Fibroblast of upper back skin (primary cell): ENCODE measurements at places on chromosomes 6 and 20.

DNA sequence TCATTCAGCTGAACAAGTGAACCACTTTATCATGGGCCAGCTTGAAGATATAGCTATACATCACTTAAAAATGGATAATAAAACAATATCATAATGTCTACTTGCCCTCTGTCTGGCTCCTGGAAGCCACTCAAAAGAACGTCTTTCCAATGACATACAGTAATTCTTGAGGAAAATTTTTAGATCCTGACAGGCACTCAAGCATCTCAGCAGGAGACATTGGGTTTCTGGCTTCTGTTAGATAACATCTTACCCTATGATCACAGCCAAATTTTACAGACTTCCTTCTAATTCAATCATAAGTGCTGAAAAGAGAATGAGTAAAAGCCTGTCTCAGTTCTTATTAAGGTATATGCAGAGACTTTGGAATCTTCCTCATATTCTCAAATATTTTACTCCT lies 330 bp downstream of the CGA start:
- peak; percentile 74 for DNase-seq

DNA sequence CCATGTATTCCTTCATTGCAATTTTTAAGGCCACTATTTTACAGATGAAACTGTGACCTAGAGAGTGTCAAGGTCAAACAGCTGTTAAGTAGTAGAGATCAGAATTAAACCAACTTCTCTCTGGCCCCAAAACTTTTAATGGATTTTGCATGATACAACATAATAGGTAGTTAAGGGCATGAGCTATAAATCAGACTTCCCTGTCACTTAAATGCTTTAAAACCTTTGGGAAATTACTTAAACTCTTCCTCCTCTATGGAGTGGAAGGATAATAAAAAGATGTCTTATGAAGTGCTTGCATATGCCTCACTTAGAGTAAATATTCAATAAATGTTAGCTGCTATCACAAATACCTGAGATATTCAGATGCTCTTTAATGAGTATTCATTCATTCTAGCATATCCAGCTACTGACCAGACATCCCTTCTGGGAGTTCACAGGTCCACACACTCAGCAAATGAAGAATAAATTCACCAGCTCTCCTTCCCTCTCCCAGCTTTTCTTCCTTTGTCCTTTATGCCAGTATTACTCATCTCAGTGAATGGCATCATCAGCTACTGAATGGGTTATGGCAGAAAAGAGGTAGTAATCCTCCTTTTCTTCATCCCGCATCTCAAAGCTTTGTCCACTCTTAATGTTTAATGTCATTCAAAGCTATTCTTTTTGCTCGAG lies 36.2 kb downstream of the EYA4 start:
- no peak for DNase-seq

GRCh38 chr6:41531591-41532582 lies 14.3 kb upstream of the FOXP4 start:
- peak; percentile 76 for DNase-seq

GRCh38 chr20:52859156-52859876 lies 112.8 kb upstream of the TSHZ2 start:
- DNase-seq: peak; percentile 74

DNA sequence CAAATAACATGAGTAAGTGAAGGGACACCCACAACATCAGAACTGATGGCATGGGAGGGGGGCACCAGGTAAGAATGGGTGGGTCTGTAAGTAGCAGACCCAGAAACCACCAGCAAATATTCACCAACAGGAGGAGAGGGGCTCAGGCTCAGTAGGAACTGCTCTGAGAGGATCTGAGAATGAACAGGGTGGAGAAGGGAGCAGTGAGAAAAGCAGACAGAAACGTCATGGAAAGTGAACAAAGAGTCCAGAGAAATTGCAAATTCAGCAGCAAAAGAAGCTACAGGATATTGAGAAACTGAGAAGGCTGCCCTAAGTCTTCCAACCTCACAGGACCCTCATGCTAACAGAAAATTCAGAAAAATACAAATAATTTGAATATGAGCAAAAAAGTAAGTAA lies 121.3 kb downstream of the KIF16B start:
- no peak for DNase-seq

DNA sequence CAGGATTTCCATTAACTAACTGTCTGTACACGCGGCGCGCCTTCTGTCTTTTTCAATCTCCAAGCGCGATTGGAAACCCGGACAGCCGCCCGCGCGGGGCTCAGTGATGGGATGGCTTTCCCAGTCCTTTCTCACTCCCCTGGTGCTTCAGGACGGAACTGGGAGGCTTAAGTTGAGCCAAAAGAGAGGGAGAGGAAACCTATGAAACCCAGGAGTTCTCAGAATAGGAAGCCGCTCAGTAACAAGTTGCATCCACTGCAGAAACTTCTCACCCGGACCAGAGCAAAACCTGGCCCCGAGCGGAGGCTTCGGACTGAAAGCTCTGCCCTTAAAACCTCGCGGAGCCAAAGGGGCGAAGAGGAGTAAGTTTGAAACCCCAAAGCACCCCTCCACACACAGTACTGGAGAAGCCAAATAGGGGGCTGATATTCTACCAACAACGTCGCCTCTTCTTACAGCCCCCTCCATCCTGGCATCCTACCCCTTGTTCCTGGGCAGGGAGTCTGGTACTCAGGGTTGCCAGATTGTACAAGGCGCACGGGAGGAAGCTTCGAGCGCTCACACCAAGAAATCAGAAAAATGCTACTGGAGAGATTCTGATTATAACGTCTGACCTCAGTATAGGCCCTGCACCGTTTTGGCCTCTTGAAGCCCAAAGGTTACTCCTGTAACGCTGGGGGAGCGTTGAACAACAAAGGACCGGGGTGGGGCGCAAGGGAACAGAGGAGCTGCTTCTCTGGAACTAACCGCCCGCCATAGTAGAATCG lies 906 bp upstream of the COL12A1 start:
- no peak for DNase-seq

DNA sequence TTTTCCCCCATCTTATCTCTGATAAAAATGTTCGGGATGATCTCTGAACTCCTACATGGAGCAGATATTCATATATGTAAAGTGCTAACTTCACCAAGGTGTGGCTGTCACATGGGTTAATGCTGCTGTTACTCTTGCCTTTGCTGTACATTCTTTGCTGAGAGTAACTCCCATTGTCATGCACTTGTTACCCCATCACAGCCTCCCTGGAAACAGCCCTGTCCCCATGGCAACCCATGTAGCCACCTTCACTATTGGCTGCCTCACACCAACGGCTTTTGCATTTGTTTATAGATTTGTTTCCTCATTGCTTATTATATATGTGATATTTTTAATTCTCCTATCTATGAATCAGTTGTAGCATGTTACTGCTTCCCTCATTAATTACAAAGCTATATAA lies 17.3 kb upstream of the IBTK start:
- no peak for DNase-seq

- no peak for DNase-seq
These were observed 23.2 kb upstream of the CCR6 start for GRCh38 chr6:167099707-167100106.

GRCh38 chr20:62395311-62396242 lies 8.7 kb downstream of the RPS21 start:
- no peak for DNase-seq

DNA sequence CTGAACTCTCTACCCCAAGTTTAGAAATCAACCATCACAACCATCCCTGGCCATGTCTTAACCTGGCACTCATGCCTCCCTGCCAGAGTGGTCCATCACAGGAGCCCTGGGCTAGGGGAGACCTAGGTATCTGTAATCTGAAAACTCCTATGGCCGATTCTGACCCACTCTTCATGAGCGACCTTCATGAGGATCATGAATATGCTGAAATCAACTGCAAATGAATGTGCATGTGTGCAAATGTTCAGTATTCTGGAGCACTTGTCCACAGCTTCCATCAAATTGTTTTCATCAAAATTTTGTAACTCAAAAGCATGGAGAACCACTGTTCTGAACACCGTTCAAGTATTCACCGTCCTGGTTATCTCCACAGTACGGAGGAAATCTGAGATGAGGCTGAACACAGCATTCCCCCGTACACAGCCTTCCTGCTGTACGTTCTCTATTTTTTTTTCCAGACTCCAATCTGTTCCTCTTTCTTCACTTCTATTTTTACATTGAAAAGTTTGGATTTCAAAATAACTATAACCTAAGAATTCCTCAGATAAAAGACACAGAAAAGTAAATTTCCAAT lies 17.7 kb downstream of the METTL24 start:
- DNase-seq: no peak

- DNase-seq: no peak
These were observed 614.9 kb downstream of the CDH26 start for GRCh38 chr20:60573003-60573680.

DNA sequence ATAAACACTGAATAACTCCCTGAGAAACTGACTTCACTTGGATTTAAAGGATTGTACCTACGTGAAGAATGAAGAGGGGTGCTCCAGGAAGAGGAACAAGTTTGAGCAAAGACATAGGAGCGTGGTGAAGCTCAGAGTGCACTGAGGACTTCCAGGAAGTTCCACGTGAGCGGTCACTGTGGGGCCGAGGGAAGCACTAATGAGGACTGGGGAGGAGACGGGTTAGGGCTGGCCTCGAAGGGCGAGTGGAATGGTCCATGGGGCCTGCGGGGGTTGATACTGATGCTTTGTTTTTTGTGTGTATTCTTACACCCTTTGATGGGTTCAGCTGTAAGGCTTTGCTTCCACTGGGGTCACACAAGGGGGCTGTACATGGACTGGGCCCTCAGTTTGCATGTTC lies 91.9 kb downstream of the CDH4 start:
- no peak for DNase-seq

DNA sequence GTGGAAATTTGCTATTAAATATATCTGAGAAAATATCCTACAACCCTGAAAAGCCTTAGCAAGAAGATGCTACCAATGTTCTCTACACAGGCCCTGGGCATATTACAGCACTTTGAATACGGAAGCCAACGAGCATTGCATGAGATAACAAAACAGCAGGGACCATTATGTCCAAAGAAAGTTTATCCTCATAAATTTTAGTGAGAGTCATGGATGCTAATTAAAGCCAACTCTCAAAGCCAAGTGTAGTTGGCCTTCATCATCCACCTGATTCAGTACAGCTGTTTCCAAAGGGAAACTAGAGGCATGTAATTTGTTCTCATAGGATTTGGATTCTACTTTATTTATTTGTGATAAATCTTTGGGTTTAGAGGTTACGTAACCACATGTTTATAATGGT lies 564.8 kb downstream of the RFPL4B start:
- DNase-seq: peak; percentile 58

DNA sequence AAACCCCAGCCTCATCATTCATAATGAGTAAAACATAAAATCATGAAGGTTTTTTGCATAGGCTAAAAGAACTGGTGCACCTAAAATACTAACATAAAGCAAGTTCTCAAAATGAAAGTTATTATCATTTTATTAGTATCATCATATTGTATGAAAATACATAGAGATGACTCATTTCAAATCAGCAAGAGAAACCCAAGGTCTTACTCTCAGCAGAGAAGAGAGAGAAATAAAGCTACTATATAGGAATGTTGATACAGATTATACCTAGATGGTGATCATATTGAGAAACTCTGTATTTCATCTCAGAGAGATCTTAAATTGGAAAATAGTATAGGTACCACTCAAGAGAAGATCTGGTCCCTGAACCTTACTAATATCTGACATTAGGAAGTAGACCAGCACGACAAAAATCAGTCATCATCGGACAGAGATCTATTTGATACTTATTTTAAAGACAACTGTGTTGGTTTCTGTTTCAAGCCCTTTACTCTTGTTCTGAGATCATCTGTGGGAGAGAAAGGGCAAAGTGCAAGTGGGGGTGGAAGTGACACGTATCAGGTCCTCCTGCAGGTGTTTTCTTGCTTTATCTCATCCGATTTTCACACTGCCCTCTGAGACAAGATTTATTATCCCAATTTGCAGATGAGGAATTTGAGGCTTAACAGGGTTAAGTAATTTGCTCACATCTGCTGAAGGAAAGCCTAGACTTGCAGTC lies 532.3 kb downstream of the MAFB start:
- no peak for DNase-seq

- DNase-seq: peak; percentile 19
These were observed 57.6 kb downstream of the NOL4L start for GRCh38 chr20:32527447-32528055.

- peak; percentile 34 for DNase-seq
These were observed 15.9 kb upstream of the ADGRF1 start for GRCh38 chr6:47057830-47058540.

- DNase-seq: peak; percentile 48
These were observed 77.9 kb upstream of the BMP5 start for GRCh38 chr6:55953335-55953734.

- DNase-seq: peak; percentile 1
These were observed 868 bp downstream of the MC3R start for GRCh38 chr20:56249244-56249955.

GRCh38 chr6:131803007-131803769 lies 4.6 kb upstream of the ENPP1 start:
- DNase-seq: no peak

DNA sequence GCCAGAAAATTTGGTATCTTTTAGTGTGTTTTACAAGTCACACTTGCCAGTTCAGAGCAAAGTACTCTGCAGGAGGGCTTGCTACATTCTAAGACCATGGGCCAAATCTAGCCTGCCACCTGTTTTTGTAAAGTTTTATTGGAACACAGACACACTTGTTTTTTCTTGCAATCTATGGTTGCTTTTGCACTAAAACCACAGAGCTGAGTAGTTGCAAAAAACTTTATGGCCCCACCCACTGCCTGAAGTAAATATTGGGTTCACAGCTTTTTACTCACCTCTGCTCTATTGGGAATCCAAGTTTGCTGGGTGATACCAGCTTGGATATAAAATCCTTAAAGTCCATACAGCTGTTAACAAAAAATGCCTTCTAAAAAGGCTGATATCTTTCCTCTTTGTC lies 109.0 kb downstream of the ZFP64 start:
- DNase-seq: no peak

DNA sequence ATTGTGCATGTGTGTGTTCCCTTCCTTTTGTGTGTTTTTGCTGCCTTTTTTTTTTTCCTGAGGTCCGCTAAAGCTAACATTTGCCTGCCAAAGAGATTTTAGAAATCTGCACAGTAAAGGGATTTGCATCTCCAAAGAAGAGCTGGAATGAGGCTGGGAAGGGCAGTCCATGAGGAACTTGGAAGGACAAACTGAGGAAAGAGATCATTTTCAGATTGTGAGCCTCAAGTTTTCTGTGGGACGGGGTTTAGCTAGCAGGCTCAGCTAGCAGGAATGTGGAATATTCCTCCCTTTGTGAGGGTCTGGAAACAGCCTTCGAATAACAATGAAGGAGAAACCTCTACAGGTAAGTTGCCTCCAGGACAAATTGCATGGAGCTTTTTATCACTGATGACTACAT lies 3.8 kb downstream of the INSM1 start:
- no peak for DNase-seq
